ENCODE measurements at places on chromosomes 5 and 9.

GRCh38 chr9:124137009-124137943 is 120.5 kb upstream of the NEK6 start:
- DNase-seq: no peak

DNA sequence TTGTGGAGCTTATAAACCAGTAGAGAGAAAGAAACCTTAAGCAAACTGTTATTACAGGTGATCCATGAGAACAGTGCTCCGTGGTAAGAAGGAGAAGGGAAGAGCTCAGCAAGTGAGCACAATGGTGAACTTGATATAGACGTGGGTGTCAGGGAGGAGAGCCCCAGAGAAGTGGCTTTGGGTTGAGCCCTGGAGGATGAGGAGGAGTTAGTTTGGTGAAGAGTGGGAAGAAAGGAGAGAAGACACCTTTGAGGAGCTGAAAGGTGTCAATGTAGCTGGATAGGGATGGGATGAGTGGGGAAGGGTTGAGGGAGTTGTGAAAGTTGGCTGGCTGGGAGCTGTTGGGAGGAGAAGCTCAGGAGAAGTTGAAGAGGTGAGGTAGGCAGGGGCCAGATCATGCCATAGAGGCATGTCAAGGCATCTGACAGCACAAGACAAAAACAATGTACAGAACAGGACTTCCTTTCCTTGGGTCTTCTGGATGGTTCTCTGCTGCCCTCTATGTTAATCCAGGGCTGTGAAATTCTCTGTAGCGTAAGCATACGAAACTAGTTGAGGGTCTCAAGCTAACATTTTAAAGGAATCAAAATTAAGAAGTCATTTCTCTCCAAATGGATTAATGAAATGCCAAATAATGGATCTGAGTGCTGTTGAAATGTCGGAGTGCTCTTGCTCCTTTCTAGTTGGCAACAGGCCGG is 501.9 kb downstream of the KDM4C start:
- no peak for DNase-seq

- DNase-seq: no peak
Observed at GRCh38 chr9:112170235-112170634, 4.9 kb downstream of the SUSD1 start.

DNA sequence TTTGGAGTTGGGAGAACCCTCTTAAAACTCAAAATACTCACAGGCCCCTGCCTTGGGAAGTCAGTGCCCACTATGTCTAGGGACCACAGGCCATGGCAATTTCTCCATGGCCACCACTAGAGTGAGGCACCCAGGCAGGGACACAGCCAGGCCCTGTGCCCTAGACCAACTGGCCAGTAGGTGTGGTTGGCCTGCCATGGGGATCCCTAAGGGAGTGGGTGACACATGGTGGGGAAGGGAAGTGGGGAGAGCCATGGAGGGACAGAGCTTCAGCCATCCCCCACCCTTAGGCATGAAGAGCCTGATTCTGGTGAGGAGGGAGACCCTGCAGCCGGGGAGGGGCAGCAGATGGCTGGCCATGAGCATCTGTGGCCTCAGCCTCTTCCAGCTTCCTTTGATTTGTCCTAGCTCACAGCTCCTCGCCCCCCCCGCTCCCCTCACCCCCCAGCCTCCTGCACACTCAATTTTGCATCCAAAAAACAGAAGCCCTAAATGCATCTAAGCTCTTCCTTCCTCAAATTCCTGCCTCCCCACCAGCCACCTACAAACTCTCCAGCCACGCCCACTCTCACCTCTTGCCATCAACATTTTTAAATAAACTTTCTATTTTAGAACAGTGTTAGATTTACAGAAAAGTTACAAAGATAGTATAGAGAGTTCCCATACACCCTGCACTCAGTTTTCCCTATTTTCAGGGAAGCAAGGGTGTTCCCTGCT is 1.6 kb upstream of the DBN1 start:
- DNase-seq: no peak

DNA sequence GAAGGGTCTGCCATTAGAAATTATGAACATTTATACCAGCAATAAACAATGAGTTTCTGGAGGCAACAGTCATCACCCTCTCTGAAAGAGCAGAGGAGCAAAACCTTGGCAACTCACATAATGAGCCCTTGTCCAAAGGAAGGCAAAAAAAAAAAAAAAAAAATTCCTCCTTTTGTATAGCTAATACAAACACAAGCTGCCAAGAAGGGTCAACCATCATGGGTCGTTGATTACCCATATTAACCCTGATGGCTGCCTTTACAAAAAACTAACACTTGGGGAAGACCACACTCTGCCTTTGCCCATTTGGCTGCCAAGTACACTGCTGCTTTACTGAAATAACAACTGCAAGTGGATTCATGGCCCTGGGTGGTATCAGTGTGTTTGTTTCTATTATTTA is 272.7 kb downstream of the ADAMTSL1 start:
- DNase-seq: no peak

DNA sequence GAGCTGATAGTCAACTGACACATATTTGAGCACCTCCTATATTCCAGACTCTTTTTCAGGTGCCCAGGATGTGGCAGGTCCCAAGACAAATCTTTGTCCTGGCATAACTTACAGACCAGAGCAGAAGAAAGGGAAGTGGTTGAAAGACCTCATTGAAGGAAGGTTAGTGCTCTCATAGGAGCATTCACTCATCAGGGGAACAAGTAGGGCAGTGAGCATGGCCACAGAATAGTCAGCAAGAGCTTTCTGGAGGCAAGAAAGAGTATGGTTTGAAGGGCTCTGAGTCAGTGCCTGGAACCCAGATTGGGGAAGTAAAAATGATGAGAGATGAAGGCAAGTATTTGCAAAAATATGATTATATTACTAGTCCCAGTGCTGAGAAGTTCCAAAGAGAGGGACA is 25.0 kb upstream of the ERMP1 start:
- DNase-seq: no peak

DNA sequence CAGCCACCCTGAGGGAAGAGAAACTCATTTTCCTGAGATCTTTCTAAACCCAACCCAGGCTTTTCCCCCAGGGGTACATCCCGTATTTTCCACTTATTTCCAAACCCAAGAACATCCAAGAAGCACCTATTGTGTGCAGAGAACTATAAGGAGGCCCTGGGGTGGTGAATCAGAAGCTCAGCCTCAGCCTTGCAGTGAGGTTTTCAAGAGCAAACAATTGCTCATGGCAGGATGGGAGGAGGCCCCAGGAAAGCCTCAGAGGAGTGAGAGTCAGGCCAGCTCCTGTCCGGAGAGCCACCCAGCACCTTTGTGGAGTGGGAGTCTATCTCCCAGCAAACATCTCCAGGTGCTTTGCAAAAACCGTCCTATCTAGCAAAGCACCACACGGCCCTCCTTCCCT is 19.2 kb downstream of the NIPAL4 start:
- no peak for DNase-seq

Data from NCI-H774 (cell line).